ENCODE measurements at places on chromosomes 16 and 17. TPM values are rescaled to one million over a fixed set of nuclear protein-coding genes. Genes with fewer than 3 reads are reported as not detected.

DNA sequence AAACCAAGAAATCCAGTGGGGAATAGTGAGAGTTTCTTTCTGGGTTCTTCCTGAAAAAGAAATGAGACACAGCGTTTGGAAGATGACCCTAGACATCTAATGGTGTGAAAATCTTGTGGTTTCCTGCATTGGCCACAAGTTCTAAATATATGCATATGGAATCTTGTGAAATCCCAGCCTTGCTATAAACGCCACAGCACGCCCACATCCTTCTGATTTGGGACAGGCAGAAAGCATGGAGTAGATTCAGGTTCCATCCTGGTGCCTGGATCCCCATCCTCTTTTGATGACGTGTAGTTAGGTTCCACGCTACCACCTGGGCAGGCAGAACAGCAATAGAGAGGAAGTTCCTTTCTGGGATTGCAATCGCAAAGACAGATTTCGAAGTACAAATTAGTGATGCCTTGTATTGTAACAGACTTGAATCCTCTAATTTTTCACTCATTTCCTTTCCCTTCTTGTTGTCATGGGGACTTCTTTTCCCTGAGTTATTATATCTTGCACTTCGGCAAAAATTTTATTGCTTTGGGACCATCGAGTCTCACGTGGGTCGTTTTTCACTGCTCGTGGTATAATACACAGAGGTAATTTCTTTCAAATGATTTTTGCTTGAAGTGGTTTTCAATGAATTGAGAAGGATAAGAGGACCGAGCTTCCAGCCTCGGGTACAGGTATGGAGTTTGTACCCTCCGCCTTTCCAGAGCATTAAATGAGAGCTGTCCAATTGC lies 37.6 kb downstream of the HS3ST4 start:
- no peak for DNase-seq

DNA sequence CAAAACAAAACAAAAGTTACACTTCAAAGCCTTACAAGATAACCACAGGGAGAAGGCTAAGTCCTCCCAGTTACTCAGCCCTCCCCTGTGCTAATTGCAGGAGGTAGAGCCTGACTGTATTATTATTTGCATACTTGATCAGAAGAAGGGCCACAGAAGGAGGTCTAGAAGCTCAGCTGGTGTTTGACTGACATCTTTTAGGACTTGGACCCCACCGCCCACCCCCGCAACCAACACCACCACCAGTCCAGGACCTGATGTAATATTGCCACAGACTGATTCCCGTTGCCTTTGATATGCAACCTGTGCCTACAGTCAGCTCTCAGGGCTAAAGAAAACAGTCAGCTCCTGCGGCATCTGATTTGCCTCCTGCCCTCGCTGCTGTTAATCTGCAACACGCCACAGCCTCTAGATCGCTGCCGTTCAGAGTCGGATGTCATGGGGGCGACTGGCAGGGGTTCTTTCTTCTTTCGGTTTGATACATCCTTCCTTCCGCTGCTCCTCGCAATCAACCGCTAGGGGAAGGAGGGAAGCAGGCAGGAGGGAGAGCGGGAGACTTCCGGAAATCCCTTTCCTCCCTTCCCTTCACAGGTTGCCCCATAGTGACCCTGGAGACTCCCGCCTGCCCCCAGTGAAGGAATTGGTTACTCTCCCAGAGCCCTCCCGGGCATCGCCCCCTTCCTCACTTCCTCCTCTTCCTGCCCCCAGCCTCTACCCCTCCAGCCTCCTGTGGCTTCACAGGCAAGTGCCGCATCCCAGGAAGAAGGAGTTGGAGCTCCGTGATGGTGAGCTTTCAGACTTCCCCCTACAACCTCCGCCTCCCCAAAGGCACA lies 90.5 kb upstream of the SOX9 start:
- peak; percentile 83 for DNase-seq

DNA sequence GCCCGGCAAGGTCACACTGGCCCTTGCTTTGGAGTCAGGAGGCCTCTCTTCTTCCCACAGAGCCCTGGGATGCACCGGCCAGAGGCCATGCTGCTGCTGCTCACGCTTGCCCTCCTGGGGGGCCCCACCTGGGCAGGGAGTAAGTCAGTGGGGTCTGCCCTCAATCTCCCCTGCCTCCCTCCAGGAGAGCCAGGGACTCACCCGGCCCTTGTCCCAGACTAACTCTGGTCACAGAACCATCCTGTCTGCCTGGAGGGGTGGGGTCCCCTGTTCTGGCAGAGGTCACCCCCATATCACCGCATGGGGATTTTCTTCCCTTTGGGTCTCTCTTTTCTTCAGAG lies 222 bp downstream of the ZG16B start:
- DNase-seq: no peak

DNA sequence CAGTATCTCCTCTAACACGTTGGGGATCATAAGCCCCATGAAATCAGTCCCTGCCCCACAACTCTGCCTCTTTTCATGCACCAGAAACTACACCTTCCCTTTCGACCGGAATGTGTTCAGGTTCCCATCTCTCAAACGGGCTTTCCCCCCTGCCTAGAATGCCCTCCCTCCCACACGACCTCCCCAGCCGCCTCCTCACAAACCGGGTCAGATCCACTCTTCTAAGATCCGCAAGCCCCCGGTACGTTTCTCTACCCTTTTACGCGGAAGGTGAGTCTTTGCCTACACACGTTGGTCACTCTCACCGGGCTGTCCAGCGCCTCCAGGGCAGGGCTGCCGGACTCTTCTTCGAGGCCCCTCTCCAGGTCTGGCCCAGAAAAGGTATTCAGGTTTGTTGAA lies 708 bp downstream of the DHX33 start:
- DNase-seq: no peak

DNA sequence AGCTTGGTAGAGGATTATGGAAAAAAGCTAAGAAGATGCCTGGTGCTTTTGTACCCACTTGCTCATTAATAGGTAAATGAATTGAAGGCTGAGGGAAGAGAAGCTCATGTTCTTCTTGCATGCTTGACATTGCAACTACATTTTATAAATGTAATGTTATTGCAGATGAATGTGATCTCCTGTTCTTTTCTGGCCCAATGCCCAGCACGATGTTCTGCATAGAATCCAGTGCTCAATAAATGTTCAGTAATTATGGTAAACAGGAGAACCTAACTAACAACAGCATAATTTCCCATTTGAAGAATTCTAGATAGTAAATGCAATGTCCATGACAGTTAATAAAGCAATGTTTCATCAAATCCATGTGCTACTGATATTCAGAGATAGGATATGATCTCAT lies 638.2 kb upstream of the SOX9 start:
- DNase-seq: no peak

- DNase-seq: no peak
Observed at GRCh38 chr17:42062681-42063080, 12.3 kb upstream of the C17orf113 start.

GRCh38 chr16:46801428-46802049 lies 29.4 kb downstream of the C16orf87 start:
- DNase-seq: peak; percentile 39

GRCh38 chr17:4229627-4230541 lies 33.9 kb downstream of the ANKFY1 start:
- no peak for DNase-seq

- no peak for DNase-seq
Observed at GRCh38 chr16:17252064-17252463, 218.7 kb downstream of the XYLT1 start.

DNA sequence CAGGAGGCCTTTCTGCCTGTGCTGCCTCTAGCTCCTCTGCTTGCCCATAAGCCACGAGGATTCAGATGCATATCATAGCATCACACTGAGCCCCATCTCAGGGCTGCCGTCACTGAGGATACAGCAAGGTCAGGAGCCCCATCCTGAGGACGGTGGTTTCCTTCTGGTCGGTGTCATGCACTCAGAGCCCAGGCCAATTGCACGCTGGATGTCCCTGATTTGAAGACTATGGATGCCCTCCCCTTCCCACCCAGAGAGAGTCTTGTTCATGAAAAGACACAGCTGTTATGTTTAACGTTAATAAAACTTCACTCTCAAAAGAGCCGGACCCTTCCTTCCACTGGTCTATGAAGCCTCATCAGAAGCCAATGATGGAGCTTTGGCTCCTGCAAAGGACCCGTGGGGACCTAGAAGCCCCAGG lies 19.9 kb downstream of the COTL1 start:
- no peak for DNase-seq

The SPATA22 gene
- not detected for total RNA-seq
